Amygdala (tissue), 56 donors: ENCODE measurements at places on chromosomes 16 and 17.

- DNase-seq: no peak
These were observed 653 bp upstream of the VAC14 start for GRCh38 chr16:70801611-70802010.

DNA sequence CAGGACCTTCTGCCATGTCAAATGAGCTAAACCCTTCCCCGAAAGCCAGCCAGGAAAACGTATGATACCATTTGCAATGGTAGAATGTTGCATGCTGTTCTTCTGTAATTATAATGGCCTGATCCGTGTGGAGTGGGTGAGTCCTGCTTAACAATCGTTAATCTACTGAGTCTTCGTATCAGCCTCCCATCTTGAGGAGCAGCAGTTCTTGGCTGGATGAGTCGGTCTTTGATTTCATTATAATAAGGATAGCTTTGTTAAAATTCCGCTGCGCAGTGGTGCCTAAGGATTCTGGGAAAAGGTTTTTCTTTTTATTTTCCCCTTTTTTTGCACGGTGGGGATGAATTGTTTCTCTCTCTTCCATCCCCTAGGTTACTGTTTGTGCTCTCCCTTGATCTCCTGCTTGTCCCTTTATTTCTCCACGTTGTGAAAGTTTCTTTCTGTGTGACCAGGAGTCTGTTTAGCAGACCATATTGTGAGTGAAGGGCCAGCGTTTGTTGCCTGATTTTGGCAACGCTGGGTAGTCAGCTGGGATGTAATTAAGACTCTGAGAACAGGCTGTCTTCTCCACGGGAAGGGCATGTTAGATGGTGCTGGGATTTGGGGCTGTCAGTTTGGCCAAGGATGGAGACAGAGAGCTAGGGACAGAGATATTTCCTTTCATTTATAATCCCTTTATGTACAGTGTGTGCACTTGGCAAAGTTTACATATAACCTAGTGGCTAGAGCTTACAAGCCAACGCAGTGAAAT lies 263.0 kb downstream of the FTO start:
- peak; percentile 55 for DNase-seq

GRCh38 chr16:983044-984030 lies 1.8 kb downstream of the SOX8 start:
- peak; percentile 72 for DNase-seq

DNA sequence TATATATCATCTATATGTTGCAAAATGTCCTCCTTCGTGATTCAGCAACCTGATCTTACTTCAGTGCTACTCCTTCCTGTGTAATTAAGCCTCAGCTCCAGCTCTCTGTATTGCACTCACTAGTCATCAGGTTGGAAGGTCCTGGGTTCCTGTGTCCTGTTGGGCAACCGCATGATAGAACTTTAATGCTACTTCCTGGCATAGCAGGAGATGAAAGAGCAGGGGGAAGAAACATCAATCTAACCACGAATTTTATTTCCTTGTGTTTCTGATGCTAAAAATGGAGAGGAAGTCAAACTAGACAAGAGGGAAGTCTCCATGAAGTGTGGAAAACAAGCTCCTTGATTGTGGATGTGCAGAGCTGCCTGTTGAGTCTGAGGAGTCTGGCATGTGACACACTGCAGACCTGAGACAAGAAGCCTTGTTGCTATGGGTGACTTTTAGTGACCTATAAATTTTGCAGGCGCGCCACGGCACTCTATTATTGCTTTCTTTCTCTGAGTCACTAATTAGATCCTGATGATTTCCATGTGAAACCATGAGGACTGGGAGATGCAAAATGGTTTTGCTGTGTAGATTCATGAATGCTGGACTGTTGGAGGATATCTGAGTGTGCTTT lies 25.6 kb downstream of the IGSF6 start:
- no peak for DNase-seq

GRCh38 chr16:69709456-69710084 lies 16.8 kb downstream of the NQO1 start:
- no peak for DNase-seq

- no peak for DNase-seq
These were observed 118.1 kb downstream of the STXBP4 start for GRCh38 chr17:55086635-55087058.

DNA sequence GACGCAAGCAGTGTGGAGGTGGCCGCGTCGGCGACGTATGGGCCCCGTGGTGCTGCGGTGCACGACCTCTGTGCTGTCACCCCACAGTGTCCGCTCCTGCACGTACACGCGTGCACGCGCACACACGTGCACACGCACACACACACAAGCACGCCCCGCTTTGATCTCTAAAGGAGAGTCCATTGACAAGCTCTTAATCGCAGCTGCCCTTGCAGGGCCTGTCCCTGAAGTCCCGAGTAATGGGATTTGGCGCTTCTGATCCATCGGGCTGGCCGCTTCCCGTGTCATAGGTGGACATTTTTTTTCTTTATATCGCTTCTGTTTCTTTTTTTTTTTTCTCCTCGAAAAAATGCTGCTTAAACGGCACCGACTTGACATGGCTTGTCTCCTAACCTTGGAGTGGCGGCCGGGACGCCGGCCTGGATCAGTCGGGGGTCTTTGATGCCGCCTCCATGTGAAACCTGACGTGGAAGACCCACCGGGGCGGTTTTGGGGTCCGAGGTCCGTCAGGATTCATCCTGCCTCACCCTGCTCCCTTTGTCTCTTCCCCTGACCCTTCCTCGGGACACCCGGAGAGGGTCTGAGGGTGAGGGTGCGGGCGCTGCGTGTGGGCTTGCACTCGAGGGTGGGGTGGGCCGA lies 8.3 kb upstream of the AXIN1 start:
- DNase-seq: no peak

DNA sequence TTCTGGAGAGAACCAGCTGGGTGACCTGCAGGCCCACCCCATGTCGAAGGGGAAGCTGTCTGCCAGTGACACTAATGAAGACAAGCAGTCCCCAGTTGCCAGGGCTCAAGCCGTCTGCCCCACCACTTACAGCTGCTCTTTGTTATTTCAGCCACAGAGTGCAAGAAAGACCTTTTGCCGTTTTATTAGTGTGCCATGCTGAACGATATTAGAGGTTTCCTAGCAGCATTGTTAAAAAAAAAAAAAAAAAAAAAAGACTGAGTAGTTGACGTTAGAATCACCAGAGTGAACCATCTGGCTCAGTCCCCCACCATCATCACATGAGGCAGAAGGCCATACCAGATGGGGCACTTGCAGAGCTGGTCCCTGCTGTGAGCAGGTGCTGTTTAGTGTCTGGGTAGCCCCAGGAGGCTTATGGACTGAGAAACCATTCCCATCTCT lies 26.5 kb upstream of the SLC39A11 start:
- DNase-seq: no peak

DNA sequence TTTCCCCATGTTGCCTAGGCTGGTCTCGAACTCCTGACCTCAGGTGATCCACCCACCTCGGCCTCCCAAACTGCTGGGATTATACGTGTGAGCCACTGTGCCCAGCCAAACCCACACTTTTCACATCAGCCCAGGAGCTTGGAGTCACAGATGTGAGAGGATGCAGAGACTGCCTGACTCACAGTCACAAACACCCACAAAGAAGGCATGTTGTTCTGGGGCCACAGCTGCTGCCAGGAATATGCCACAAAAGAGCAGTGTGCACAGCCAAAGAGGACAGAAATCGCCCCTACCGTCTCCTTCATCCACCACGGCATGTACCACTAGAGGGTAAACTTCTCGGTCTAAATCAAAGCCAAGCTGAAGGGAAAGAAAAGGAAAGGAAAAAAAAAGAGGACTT lies 25.1 kb upstream of the FOXJ1 start:
- peak; percentile 45 for DNase-seq

DNA sequence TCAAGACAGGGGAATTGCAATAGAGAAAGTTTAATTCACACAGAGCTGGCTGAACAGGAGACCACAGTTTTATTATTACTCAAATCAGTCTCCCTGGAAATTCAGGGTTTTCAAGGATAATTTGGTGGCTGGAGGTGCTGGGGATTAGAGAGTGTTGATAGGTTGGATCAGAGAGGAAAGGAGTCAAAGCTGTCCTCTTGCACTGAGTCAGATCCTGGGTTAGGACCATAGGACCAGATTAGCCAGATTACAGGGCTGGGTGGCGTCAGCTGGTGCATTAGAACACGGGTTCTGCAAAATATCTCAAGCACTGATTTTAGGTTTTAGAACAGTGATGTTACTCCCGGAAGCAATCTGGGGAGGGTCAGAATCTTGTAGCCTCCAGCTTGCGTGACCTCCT lies 1.8 kb upstream of the NSMCE1 start:
- no peak for DNase-seq

GRCh38 chr16:5509794-5510193 lies 412.2 kb upstream of the EEF2KMT start:
- no peak for DNase-seq

GRCh38 chr17:76266244-76266938 lies 1.2 kb downstream of the UBALD2 start:
- DNase-seq: no peak

DNA sequence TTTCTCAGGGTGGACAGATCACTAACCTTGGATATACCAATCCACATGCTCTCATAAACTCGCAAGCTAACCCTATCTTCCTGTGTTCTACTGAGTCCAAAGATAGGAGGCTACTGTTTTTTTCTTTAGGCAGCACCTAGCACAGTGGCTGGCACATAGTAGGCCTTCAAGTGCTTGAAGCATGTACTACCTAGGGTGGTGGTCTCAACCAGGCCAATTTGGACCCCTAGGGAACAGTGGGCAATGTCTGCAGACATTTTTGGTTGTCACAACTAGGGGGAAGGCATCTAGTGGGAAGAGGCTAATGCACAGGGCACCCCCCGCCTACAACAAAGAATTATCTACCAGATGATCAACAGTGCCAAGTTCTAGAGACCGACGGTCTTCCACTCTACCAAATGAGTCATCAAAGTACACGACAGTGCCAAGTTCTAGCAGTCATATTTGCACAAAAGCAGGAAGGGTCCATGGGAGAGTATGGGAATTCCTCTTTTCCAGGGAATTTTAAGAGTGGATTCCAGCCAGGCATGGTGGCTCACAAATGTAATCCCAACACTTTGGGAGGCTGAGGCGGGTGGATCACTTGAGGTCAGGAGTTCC lies 390.3 kb downstream of the SLC39A11 start:
- no peak for DNase-seq

DNA sequence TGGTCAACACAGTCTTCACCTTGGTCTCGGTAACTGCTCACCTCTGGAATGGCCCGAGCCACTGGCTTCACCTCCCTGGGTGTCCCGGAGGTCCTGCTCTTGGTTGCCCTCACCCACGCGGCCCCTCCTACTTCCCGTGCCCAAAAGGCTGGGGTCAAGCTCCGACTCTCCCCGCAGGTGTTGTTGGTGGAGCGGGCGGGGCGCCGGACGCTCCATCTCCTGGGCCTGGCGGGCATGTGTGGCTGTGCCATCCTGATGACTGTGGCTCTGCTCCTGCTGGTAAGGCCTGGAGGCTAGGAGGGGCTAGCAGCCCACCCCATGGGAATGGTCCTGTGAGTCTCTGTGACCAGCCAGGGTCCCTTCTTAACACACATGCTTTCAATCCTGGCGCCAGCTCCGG lies 3.4 kb downstream of the SLC2A4 start:
- DNase-seq: no peak

DNA sequence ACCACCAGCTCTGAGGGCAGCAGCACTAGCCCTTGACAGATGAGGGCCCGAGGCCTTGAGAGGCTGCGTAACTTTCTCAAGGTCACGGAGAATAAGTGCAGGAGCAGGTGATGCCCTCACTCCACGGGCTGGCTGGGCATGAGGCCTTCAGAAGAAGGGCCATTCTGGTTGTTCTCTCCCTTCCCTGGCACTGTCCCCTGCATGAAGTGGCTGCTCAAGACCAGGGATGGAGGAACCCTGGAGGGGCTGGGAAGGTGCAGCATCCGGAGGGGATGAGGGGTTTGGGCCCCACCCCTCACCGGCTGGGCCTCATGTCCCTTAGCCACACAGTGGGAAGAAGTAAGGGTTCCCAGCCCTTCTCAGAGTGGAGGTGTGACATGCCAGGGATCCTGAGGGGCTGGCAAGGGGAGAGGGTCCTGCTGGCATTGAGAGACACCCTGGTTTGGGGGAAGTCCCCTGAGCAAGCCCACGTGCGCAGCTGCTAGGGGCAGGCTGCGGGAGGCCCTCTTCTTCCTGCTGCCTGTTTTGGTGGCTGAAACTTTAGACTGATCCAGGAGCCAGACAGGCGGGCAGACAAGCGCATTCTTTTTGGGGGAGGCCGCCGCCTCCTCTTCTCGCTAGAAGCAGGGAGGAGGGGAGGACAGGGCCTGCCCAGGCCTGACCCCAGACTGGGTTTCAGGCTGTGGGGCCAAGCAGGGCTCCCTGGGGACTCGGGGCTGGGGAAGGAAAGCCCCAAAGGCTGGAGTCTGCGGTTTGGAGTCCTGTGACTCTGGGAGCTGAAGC lies 74.0 kb downstream of the N4BP1 start:
- peak; percentile 23 for DNase-seq

GRCh38 chr17:75808905-75809621 lies 24.5 kb downstream of the UNK start:
- DNase-seq: no peak

GRCh38 chr17:56985371-56986162 lies 7.6 kb downstream of the SCPEP1 start:
- DNase-seq: no peak

DNA sequence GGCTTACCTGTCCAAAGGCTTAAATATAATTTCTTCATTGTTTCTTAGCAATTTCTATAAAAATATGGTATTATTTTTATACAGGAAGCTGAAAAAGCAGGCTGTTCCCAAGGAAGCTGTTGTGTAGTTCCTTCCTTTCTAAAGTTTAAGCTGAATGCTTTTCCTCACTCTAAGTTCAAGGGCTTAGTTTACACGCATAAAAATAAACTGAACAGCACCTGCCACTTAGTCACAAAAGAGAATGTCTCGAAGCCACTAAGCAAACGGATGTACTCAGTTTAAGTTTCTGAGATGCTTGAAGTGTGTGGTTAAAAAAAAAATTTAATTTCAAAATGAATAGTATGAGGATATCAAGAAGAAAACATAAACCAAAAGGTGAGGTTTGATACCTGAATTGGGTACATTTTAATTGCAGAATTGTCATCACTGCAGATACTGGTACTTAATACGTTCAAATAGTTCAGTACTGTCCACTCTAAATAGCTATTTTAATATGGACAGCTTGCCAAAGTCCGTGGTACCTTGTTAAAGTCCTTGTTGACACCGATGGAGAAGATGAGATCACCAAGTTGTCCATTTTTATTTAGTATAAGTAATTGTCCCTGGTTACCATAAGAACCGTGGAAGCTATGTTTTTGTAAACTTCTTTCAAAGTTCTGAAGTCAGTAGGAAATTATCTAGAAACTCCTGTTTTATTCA lies 38.1 kb downstream of the MRTFB start:
- no peak for DNase-seq

GRCh38 chr17:74892013-74892841 lies 1.2 kb downstream of the FADS6 start:
- no peak for DNase-seq

GRCh38 chr16:22848451-22848850 lies 34.5 kb downstream of the HS3ST2 start:
- DNase-seq: no peak

GRCh38 chr17:5234645-5235576 lies at the start of gene SCIMP:
Gene SCIMP (minus strand): TSS chr17:5234860. CDS start chr17:5234755, 105 bp downstream.
- peak; percentile 11 for DNase-seq

- no peak for DNase-seq
These were observed 40.4 kb upstream of the DNAJA2 start for GRCh38 chr16:47013910-47014309.

- DNase-seq: no peak
These were observed 2.7 kb downstream of the ZFPM1 start for GRCh38 chr16:88455610-88456355.
